ENCODE measurements at places on chromosomes 13 and 19.

DNA sequence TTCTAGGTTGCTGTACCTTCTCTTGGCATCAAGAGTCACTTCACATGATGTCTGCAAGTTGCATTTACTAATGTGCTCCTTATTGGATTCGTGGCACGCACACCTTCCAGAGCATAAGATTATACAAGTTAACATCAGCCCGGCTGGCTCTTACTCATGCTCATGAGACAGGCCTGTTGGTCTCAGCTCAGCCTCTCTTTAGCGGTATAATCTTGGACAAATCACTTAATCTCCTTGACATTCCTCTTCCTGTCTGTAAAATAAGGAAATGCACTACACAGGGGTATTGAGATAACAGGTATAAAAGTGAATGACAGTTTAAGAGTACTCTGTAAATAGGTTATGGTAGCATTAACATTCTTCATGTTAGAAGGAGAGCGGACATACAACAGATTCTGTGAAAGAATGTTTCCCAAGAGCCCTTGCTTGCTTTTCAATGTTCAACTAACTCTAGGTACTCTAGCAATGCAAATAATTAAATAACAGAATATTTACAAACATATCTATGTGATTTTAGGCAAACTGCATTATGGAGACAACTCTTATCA, 181.1 kb downstream of the FGF14 start:
- no peak for DNase-seq

DNA sequence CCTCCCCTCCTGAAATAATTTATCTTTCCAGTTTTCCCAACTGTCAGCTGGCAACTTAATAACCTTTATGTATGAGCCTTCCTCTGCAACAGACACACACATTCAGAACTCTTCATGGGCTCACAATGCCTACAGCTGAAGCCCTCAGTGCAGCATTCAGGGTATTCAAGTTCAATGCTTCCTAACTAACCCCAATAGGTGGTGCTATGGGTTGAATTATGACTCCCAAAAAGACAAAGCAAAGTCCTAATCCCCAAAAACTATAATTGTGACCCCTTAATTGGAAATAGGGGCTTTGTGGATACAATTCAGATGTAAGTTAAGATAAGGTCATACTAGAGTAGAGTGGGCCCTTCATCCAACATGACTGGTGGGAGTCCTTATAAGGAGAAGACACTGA, 202.2 kb downstream of the SUCLA2 start:
- DNase-seq: no peak

GRCh38 chr19:46453661-46454060, 17.7 kb downstream of the PNMA8A start:
- DNase-seq: no peak

DNA sequence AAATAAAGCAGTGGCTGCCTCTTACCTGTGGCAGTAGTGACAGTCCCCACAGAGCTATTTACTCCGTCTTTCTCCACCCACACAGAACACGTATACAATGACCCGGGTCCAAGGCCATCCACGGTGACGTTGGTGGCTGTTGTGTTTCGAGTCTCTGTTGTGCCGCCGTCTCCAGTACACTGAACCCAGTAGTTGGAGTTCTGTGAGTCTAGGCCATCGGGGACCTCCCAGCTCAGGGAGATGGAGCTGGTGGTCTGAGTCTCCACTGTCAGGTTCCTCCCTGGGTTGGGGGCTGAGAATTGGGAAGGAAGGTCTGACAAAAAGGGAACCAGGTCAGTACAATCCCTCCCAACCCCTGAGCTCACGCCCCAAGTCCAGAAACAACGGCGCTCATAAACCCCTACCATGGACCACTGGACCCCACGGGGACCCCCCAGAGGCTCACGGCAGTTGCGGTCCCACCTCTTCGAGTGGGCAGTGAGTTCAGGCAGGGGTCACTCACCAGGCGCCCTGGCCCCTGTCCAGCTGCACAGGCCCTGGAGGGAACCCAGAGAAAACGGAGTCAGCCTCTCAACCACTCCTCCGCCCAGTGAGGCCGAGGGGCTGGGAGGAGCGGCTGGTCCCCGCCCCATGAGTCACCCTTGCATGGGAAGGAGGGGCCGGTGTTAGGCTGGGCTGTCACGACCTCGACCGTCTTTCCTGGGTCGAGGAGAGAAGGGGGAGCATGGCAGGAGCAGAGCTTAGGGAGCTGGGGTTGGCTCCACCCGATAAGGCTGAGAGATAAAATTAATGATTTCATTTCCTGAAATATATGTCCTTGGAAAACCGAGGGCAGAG, 2.4 kb downstream of the PTPRH start:
- DNase-seq: no peak

DNA sequence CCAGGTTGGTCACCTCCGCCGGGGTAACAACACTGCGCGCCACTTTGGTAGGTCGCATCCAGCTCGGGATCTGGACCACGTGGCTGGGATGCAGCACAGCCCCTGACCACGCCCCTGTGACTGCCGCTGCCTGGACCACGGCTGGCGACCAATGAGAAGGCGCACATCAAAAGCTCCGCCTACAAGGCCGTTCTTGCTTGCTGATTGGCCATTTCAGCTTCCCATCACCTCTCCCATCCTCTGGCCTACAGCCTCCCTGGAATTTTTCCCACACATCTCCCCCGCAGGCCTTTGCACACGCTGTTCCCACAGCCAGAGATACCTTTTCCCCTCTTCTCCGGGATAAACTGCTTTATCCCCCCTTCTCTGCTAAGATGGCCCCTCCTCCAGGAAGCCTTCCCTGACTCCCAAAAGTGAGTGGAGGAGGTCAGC, 12.5 kb upstream of the MAP1S start:
- no peak for DNase-seq

DNA sequence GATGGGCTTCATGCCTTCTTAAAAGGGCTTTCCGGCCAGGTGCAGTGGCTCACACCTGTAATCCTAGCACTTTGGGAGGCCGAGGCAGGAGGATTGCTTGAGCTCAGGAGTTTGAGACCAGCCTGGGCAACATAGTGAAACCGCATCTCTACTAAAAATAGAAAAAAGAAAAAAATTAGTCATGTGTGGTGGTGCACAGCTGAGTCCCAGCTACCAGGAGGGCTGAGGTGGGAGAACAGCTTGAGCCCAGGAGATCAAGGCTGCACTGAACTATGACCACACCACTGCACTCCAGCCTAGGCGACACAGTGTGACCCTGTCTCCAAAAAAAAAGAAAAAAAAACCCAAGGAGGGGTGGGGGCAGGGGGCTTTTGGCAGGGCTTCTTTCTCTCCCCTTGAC, 7.2 kb downstream of the CARS2 start:
- no peak for DNase-seq

DNA sequence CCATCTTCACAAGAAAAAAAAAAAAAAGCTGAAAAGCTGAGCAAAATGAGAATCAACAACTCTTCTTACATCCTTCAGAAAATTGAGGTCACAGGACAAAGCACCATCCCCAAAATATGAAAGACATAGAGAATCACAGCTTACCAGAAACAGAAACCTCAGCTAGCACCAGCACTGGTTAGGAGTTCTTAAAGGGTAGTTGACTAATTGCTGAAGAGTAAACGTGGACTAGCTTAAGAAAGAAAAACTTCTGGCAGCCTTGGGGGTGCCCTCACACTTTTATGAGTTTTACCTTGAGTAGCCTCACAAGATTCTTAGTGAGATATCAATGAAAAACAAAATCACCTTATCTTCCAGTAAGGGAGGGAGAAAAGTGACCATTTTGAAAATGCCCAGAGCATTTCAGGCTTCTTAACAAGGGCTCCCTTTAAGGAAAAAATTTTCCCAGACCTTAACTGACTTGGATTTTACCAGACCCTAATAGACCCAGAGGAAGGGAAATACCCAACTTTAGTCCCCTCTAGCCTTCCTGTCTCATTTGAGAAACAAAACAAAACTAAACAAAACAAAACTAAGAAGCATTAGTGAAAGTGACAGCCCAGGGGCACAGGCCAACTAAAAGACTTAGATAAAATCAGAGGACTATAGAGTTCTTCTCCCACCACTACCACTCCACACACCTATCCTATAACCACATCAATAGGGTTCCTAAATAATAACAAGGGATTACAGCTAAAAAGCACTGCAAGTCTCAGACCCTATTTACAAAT, 888.6 kb downstream of the DIAPH3 start:
- no peak for DNase-seq

GRCh38 chr19:6610934-6611852, 20.2 kb upstream of the CD70 start:
- DNase-seq: no peak

DNA sequence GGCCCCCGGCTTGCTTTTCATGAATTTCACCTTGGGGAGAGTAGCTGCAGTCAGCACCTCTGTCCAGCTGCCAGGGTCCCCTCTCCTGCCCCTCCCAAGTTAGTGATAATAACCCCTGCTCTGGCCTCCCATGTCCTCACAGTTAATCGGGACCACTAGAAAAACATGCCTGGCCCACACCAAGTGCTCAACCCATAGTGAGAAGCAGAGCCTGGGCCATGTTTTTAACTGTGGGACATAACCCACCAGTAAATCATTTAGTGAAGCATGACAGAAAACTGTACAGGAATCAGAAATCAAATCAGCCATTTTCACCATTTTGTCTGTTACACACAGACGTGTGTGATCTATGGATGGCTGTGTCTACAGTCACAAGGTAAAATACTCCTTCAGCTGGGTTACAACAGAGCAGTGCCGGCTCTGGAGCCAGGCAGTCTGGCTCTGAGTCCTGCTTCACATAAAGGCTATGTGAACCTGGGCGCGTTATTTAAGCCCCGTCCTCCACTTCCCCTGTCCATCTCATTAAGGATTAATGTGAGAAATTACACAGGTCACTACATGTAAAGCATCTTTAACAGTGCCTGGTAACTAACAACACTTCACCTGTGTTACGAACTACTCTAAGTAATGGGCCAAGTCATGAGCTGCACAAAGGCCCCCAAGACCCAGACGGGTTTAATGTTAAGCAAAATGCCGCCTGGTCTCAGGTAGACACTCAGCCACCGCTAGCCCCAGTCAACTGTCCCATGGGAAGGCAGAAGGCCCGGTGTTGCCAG, 7.6 kb upstream of the ECH1 start:
- DNase-seq: no peak

GRCh38 chr13:85166891-85167290, 632.3 kb downstream of the SLITRK6 start:
- DNase-seq: no peak

GRCh38 chr19:55579766-55580621, 654 bp downstream of the ZNF579 start:
- DNase-seq: no peak

- no peak for DNase-seq
Measured at GRCh38 chr19:53600217-53600616, 31.6 kb upstream of the DPRX start.

DNA sequence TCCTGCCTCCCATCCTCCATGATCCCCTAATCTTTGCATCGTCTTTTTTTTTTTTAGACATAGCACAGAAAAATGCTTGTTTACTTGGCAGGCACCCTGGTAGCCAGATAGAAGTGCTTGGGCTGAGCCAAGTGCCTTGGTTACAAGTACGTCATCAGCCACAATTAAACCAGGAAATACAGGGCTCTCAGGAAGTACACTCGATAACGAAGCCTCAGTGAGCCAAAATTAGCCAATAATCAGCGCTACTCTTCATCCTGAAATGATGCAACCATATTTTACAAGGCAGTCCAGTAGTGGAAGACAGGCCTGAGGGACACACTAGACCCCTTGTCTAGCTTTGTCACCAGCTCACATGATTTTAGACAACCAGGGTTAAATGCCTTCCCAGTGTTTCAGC, 194.0 kb upstream of the NBEA start:
- DNase-seq: no peak

DNA sequence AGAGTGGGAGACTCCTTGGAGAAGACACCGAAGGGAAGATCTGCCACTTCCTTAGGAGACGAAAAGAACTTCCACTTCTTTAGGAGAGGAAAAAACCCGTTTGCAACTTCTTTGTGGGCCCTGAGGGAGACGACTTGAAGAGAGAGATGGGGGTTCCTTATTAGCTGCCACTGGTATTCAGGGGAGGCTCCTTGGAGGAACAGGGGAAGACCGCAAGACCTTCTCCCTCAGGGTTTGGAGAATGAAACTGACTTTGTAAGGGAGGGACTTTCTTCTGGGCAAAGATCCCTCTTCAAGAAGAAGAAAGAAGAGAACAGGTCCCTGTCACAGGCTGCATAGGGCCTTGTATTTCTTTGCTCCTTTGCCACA, 416 bp downstream of the BCKDHA start:
- DNase-seq: no peak

- DNase-seq: no peak
Measured at GRCh38 chr13:101612735-101613134, 160.3 kb downstream of the ITGBL1 start.

DNA sequence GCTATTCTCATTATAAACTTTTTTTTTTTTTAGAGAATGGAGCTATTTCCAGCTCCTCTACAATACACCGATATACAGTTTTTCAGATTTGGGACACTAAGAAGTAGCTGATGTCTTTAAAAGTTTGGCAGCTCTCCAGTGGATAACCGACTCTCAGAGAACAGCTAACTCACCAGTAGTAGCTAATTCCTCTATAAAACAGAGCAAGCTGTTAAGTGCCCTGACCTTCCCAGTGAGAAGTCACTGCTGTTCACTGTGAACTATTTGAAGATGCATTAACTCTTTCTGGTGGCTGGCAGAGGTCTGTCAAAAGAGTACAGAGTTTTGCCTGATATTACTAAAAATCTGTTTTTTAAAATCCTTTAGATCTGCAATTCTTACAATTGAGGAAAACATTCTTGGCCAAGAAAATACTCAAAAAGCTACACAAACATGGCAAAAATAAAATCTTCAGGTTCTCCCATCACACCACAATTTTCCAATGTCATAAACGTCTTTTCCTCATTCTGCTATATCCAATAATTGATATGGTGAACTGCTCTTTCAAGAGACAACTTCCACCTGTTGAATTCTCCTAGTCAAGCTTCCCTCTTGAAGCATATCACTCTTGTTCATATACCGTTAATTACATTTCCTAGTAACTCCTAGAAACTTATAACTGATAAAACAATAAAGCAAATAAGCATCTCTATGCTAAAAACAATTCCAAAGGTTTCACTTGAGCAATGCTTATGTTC, 44.2 kb downstream of the TBC1D4 start:
- DNase-seq: no peak

DNA sequence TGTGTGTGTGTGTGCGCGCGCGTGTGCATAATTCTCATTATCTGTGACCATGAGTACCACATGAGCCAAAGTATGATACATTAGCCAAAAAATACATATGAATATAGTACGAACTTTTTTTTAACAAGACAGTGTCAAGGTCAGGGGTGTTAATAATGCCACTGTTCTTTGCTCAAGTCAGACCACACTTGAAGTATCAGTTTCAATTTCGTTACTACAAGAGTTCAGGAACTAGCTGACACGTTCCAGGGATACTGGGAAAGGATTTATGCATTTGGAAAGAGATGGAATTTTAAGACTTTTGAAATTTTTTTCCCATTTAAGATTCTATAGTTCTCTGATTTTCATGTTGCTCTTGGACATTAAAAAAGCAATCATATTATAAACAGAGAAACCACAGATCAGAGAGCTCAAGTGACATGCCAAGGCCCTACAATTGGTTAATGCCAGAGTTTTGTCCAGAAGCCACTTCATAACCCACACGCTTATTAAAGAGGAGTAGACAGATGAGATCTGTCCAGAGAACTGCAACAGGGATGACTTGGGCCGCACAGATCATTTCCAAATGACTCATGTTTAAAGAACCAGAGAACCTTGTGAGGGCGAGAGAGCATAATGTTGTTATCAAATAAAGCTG, 718.8 kb upstream of the SGCG start:
- DNase-seq: no peak

GRCh38 chr19:1942934-1943555, 2.1 kb downstream of the CSNK1G2 start:
- DNase-seq: no peak

GRCh38 chr19:2945575-2946184, 909 bp upstream of the ZNF77 start:
- DNase-seq: no peak

- no peak for DNase-seq
Measured at GRCh38 chr19:38478273-38478971, 44.9 kb downstream of the RYR1 start.

Data from activated effector memory CD4-positive, alpha-beta T cell treated with Interleukin-2 at 50 U/mL for 16 hours (primary cell).